ENCODE measurements at places on chromosomes 5 and 9.

DNA sequence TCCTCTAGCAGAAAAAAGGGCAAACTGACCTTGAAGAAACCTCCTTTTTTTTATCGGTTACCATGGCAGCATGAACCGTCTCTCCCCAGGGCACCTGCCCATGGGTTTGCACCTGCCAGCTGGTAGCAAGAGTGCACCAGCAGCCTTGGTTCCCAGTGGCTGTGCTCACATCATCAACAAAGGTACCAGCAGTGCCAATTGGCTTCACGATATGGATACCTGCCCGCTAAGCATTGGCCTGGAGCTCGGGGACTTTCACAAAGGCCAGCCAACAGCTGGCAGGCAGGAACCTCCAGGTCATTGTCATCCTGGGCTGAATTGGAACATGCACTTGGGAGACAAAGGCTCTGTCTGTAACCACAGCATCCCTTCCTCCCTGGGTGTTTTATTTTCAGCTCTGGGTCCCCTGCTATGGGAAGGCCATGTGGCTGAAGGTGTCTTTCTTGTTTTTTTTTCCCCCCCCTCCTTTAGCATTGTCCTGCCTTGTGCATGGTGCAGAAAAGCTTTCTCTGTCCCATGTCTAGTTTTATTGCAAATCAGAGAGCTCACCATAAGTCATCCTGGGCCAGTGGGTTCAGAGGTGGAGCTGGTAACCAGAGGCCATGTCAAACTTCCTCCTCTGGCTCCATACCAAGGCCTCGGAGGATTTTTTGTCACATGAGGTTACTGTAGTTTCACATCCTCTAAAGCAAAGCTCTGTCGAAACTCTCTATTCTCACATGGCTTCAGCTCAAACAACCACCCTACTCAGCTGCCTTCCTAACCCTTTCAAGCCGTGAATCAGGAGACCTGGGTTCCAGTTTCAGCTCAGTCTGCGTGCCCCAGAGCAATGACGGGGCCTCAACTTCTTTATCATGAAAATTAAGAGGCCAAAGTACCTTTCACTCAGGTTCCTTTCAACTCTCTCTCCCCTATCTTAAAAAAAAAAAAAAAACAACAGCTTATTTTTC lies 145.5 kb upstream of the MAP3K1 start:
- peak; percentile 11 for DNase-seq

DNA sequence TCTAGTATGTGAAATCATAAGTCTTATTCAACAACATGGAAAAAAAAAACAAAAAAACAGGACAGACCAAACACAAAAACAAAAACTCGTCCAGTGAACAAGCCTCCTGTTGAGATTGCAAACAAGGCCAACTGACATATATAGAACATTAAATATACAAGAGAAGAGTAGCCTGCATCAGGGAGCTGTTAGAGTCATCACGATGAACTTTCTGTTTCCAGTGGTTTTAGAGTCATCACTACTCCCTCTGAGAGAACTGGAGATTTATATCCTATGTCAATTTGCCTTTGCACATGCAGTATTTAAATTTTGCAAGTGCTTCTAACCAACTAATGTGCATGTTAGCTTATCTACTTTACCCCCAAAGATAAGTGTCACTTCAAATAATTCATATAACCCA lies 9.9 kb downstream of the SNCAIP start:
- DNase-seq = no peak

GRCh38 chr5:142287096-142287972 lies 37.5 kb downstream of the SPRY4 start:
- DNase-seq = no peak

- no peak for DNase-seq
Measured at GRCh38 chr5:29697278-29697677, 1496.2 kb upstream of the CDH6 start.

DNA sequence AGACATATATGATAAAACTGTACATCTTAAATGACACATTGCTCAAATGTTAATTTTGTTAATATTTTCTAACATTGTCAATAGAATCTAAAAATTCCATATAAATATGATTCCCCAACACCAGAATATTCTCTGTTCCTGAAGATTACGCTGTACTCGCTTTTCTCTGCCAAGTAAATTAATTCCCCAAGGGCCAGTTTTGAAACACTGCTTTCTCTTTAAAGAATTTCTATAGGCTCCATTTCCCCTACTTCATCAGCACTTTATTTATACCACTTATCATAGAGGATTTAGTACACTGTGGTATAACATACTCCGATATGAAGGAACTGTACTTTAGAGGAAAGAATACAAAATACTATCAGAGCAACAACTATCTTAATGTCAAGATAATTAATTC lies 101.4 kb upstream of the ACOT12 start:
- no peak for DNase-seq

GRCh38 chr9:134491856-134492255 lies 149.7 kb upstream of the COL5A1 start:
- no peak for DNase-seq

DNA sequence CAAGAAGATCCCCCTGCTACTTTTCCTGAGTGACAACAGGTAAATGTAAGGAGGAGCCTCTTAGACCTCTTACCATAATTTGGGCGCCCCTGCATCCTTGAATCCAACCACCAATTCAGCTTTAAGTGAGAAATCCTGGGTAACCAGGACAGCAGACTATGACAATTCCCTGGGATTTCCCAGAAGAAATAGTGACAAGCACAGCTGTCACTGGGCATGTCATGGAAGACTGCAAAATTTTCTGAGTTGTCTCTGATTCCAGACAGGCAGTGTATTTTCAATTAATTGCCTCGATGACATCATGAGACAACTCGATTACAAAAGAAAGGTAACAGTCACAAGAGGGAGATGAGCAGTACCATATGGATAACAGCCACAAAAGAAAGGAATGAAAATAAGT lies 256.9 kb downstream of the BNC2 start:
- DNase-seq = no peak

GRCh38 chr5:78458843-78459242 lies 98.4 kb downstream of the SCAMP1 start:
- no peak for DNase-seq

- no peak for DNase-seq
Measured at GRCh38 chr5:93791518-93791972, 50.1 kb upstream of the POU5F2 start.

GRCh38 chr9:115850548-115851304 lies 302.9 kb upstream of the PAPPA start:
- DNase-seq = no peak

DNA sequence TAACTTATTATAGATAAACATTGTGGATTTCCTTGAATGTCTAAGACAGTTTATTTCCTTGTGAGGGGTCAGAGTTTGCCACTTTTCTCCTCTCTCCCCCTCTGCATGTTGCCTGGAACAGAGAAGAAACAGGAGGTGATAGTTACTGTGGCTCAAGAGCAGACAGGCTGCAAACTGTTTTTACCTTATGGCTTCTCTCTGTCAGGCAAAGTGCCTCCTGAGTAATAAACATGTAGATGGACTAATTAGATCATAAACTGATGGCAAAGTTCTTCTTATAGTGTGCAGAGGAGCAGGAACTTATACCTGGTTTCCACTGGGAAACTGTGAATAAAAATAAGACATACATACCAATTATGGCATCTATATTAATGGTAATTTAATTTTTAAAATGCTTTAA lies 133.1 kb upstream of the CDH12 start:
- no peak for DNase-seq

GRCh38 chr5:169408731-169409130 lies 107.8 kb upstream of the SLIT3 start:
- no peak for DNase-seq

GRCh38 chr9:86763791-86764190 lies 183.5 kb downstream of the GAS1 start:
- no peak for DNase-seq

DNA sequence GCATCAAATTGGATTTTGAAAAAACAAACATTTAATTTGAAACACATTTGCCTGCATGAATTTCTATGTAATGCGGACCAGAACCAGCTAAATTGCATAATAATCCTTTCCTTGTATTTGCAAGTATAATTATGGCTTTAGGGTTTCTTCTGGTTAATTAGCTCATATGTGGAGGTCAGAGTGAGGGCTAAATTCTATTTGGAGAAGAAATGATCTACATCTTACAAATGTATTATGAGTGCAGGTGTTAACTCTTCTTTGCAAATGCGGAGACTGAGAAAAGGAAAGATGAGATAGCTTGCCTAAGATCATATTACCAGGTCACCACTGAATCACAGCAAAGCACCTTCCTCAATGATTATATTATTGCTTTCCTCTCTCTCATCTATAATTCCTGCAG lies 194.7 kb downstream of the CDH9 start:
- no peak for DNase-seq

GRCh38 chr5:174148721-174149120 lies 103.2 kb downstream of the NSG2 start:
- DNase-seq = no peak

DNA sequence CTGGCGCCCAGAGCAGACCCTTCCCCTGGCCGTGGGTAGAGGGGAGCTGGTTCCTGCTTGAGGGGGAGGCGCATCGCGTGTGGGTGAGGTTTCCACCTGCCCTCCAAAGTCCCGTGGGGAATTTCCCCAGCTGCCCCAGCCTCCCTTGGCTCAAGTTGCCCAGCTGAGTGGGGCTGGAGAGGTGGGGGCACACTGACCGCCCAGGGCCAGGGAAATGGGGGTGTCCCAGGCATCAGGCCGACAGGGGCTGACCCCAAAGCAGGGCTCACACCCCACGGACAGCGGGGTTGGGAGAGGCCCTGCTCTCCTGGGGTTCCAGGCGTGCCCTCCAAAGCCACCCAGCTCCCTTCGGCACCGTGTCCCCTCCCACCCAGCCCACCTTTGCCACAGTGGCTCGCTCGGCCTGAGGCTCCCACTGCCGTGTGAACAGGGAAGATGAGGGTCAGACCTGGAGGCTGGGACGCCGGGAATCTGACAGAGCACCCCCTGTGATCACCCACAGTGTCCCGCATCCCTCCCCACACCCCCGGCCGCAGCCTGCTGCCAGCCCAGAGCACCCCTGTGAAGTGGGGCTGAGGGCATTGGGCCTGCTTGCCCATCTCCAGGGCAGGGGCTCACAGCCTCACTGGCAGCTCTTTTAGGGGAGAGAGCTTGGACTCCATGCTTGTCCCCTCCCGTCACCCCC lies 933 bp upstream of the EGFL7 start:
- DNase-seq = no peak

DNA sequence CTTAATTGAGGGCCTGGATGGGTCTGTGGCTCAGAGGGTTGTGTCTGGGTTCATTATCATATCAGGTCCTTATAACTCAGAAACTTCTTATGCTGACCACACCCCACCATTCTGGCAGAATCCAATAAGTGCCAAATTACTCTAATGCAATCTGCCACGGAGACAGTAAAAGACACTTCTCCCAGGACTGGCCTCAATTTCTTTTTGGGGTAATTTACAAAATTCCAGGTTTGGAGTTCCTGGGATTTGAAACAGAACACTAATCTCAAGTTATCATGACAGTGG lies 187.8 kb downstream of the GNAQ start:
- no peak for DNase-seq

DNA sequence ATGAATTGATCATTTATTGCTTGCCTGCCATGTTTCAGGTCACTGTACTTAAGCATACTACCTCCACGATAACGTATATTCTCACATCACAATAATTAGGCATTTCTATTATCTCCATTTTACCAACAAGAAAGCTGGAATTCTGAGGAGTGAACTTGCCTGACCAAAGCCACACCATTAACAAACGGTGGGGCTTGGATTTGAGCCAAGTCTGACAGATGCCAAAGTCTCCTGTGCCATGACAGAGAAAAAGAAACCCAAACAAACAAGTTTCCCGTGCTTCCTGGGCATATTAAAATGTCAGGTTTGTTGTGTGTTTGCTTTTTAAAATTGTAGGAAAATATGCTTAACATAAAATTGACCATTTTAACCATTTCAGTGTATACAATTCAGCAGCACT lies 40.8 kb upstream of the KCNV2 start:
- no peak for DNase-seq

DNA sequence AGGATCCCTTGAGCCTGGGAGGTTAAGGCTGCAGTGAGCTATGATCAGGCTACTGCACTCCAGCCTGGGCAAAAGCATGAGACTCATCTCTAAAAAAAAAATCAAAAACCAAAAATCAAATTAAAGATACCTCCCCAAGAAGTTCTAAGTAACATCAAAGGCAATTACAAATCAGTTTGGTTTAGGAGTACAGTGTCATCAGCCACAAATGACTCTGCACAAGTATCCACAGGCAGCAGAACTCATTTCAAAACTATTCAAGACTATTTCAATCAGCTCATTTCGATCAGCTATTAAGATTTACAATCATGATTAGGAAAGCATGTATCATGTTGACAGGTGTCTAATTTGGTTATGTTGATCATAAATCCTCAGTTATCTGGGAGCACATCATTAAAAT lies 19.1 kb downstream of the TRMO start:
- DNase-seq = no peak

- DNase-seq = no peak
Measured at GRCh38 chr5:83964271-83964670, 243.6 kb upstream of the HAPLN1 start.

DNA sequence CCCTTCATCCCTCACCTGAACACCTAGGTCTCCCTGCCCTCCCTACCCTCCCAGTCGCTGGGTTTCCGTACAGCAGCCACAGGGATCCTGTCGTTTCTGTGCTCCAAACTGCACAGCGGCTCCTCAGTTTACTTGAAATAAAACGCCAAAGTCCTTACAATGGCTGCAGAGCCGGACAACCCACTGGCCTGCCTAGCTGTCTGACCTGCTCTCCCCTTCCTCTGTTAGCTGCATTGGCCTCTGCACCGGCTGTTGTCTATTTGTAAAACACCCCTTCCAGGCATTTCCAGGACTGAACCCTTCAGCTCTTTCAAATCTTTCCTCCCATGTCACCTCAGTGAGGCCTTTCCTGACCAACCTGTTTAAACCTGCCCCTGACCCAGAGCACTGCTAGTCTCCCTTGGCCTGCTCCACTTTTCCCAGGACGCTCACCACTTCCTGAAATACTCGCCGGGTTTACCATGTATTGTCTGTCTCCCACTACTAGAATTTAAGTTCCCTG lies 9.1 kb upstream of the MGAT1 start:
- DNase-seq = no peak

DNA sequence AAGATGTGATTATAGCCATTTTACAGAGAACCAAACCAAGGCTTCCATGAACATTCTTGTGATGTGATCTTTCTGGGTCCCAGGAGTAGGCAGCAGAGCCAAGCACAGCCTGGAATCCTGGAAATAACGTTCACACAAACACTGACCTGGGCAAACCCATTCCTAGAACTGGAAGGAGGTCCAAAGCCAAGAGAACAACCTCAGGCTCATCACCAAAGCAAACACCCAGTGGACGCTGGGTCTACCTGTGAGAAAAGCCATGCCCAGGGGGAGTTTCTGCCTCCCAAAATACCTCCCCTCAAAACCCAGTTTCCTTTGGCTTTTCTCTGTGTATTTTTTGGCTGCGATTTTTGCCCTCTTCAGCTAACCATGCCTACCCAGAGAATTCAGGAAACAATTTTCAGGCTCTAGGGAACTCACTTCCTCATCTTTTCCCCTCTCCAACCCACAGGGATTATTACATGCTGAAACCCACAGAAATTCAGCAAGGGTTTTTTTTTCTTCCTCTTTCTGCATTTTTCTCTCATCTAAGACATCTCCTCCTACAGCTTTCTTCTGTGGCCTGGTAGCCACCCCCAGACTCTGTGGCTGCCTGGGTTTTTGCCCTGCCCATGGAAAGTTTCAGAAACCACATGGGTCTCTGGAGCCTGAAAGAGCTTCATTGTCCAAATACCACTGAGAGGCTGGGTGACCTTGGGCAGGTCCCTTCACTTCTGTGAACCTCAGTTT lies 75.0 kb downstream of the TNC start:
- DNase-seq = no peak
